NCI-H524 (cell line): ENCODE measurements at places on chromosomes 13 and 19.

GRCh38 chr19:17948931-17949930 lies 16.4 kb downstream of the CCDC124 start:
- DNase-seq, result peak; percentile 95

DNA sequence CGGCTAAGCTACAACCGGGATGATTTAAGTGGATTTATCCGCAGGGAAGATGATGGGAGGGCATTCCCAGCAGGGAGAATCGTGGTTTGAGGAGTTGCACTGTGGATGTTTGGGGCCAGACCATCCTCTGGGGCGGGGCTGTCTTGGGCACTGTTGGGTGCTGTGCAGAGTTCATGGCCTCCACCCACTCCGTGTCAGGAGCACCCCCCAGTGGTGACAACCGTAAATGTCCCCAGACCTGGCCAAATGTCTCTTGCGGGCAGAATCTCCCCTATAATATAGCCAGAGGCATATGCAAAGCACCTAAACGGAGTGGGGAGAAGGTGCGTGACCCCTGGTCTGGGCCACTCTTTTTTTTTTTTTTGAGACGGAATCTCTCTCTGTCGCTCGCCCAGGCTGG lies 40.2 kb downstream of the SMIM24 start:
- DNase-seq, result peak; percentile 40

GRCh38 chr19:47687906-47688305 lies 25.3 kb upstream of the EHD2 start:
- peak; percentile 10 for DNase-seq

DNA sequence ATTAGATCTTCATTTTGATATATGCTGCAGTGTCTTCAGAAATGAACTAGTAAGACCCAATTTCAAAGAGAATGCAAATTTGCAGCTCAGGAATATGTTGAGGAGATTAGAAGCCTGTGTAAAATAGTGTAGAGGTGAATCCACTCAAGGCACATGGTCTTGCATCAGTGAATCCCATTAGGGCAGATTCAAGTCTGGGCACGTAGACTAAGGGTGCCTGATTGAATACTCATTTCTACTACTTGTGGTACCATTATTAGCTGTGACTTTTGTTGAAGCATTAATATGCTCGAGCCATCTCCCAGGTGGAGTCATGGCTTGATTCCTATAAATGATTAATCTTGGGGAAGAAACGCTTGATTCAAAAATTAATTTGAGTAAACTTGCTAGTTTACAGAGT lies 129.4 kb downstream of the AKAP11 start:
- no peak for DNase-seq

GRCh38 chr13:64471916-64472315 lies 2758.2 kb downstream of the PCDH9 start:
- no peak for DNase-seq

- DNase-seq, result no peak
Observed at GRCh38 chr19:29837996-29838395, 26.2 kb downstream of the CCNE1 start.

- DNase-seq, result no peak
Observed at GRCh38 chr19:14058182-14059092, 3.4 kb downstream of the PALM3 start.
